ENCODE measurements at places on chromosomes 4 and X.

DNA sequence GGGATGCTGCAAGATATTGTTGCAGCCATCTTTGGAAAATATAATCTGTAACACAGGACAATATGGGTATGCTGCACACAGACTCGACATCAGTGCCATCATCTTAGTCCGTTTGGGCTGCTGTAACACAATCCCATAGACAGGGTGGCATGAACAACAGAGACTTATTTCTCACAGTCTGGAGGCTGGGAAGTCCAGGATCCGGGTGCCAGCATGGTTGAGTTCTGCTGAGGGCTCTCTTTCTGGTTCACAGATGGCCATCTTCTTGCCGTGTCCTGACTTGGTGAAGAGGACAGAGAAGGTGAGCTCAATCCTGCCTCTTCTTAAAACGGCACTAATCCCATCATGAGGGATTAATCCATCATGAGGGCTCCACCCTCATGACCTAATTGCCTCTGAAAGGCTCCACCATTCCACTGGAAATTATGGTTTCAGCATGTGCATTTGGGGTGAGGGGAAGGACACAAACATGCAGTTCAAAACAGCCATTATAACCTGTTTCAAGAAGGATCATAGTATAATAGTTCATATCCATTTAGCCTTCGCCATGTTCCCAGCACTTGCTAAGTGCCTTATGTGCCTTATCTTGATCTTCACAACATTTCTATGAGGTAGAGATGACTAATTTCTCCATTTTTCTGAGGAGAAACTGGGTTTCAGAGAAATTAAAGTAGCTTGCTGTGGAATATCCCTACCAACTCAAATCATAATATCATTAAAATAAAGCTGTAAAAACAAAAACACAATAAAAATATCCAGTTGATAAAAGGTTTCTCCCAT is 27.9 kb upstream of the SPP1 start:
- DNase-seq = no peak

DNA sequence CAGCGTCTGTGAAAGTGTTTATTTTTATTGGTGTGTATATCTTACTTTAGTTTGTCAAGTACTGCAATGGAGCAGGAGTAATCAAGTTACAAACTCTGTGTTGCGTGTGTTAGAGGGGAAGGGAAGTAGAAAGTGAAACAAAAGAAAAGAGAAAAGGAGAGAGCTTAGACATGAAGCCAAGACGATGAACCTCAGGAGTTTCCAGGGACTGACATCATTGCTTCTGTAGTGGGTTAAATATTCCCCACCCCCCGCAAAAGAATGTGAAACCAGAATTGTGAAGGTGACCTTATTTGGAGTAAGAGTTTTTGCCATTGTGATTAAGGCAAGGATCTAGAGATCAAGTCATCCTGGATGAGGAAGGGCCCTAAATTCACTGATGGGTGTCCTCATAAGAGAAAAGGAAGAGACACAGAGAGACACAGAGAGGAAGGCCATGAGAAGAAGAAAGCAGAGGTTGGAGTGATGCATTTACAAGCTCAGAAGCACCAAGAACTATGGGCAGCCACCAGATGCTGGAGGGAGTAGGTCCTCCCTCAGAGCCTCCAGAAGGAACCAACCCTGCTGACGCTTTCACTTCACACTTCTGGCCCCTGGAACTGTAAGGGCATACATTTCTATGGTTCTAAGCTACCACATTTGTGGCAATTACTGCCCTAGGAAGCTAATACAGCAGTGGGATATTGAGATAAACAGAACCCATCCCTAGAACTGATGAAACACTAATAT is 173.6 kb upstream of the SFRP2 start:
- no peak for DNase-seq

- DNase-seq = no peak
Measured at GRCh38 chrX:64192040-64192439, 13.5 kb downstream of the AMER1 start.

DNA sequence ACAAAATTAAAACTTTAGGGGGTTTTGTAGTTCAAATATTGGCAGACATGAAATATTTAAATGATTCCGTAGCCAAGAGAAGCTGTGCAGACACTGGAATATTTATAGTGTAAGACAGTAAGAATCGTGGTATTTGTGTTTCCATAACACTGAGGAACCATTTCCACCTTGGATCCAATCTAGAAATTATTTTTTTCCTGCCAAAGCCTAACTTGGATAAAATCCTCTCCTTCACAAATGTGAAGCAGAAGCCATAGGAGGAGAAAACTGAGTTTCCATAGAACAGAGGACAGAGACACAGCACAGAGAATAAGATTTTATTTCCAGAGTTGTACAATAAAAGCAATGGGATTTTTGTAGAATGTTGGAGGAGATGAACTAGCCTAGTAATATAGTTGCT is 19.9 kb upstream of the SRPX start:
- DNase-seq = no peak

GRCh38 chr4:184310881-184311709 is 93.4 kb upstream of the ENPP6 start:
- DNase-seq = no peak

- DNase-seq = peak; percentile 39
Measured at GRCh38 chr4:2862528-2862927, 18.9 kb downstream of the ADD1 start.

DNA sequence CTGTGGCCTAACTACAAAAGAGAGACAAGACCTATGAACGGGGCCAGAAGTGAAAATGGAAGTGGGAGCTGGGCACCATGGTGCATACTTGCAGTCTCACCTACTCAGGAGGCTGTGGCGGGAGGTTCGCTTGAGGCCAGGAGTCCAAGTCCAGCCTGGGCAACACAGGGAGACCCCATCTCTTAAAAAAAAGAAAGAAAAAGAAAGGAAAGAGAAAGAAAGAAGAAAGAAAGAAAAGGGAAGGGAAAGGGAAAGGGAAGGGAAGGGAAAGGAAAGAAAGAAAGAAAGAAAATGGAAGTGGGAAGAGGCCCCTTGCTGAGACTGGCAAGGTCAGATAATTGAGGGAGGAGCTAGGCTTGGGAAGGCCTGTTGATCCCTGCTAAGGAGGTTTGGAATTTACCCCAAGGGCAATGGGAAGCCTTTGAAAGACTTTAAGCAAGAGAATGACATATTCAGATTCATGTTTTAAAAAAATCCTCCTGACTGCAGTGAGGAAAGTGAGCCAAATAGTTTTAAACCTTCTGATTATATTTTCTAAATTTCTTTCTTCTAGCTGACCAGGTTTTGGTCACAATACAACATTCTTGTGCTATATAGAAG is 17.7 kb upstream of the HERC5 start:
- DNase-seq = peak; percentile 13

DNA sequence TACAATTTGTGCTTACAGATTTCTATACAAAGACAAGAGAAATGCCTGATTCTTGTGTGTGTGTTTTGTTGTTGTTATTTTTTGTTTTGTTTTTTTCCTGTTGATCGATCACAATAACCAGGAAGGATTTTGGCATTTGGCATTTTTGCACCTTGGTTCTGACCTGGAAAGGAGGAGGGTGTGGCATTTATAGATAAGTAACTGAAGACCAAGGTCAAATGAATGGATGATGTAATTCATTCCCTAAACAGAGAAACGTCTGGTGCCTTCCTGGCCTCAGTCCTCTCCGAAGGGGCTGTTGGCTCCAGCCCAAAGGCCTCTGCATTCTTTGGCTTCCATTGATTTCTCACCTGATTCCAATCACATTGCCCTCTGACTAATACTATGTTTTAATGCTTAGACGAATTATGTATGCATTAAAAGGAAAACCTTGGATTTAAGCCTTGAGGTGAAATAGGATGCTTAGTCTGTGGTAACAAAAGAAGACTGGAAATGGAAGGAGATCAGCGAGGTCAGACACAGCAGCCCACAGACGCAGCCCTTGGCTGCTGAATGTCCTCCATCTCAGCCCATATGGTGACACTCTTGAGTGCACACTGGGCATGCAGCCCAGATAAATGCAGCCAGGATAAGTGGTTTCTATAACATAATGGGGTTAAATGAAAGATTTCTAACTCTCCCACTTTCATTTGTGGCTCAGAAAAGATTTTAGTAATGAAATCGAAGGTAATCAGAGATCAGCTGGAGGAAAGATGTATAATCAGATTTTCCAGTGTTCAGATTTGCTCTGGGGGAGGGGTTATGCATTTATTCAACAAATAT is 60.5 kb upstream of the TRIM2 start:
- peak; percentile 32 for DNase-seq

GRCh38 chrX:107710617-107711391 is 64.8 kb downstream of the TSC22D3 start:
- DNase-seq = no peak

DNA sequence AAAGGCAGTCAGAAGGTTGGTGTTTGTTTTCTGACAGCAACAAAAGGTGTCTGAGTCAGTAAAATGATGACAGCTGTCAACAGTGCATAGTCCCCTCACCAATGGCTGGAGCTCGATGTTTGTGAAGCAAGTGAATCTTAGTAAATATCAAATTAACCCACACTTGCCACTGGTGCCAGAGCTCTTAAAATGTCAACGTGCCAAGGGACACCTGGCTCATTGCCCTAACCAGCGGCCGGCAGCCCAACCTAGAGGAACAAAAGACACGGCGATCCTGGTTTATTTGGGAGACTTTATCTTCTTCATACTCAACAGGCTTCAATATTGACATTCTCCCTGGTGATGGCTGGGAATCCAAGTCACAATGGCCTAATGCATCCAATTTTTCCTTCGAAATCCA is 143.4 kb downstream of the CPEB2 start:
- no peak for DNase-seq

GRCh38 chr4:138414202-138414601 is 172.1 kb upstream of the SLC7A11 start:
- no peak for DNase-seq

GRCh38 chr4:126172126-126172525 is 857.4 kb downstream of the FAT4 start:
- DNase-seq = no peak

- DNase-seq = no peak
Measured at GRCh38 chr4:146458594-146458993, 63.1 kb downstream of the SLC10A7 start.

- DNase-seq = no peak
Measured at GRCh38 chrX:29852767-29853166, 362.6 kb upstream of the MAGEB2 start.

- DNase-seq = peak; percentile 57
Measured at GRCh38 chr4:153465615-153466080, 512 bp upstream of the TMEM131L start.

GRCh38 chrX:54043056-54043455 is 1.2 kb downstream of the PHF8 start:
- no peak for DNase-seq
